ENCODE measurements at places on chromosomes 7 and 10. TPM values are rescaled to one million over a fixed set of nuclear protein-coding genes. Genes with fewer than 3 reads are reported as not detected.

GRCh38 chr10:122467701-122468100, 6.3 kb downstream of the HTRA1 start:
- H3K4me3 ChIP-seq = no peak overlapping the region
- peaks cover under 1% of the 10 kb centered on the region for H3K27me3 ChIP-seq
- H3K27ac ChIP-seq = no peak overlapping the region

GRCh38 chr10:96614515-96614914, 27.7 kb upstream of the TM9SF3 start:
- no peaks in the 10 kb centered on the region for H3K27me3 ChIP-seq
- H3K4me3 ChIP-seq = no peak overlapping the region
- no peak for DNase-seq

DNA sequence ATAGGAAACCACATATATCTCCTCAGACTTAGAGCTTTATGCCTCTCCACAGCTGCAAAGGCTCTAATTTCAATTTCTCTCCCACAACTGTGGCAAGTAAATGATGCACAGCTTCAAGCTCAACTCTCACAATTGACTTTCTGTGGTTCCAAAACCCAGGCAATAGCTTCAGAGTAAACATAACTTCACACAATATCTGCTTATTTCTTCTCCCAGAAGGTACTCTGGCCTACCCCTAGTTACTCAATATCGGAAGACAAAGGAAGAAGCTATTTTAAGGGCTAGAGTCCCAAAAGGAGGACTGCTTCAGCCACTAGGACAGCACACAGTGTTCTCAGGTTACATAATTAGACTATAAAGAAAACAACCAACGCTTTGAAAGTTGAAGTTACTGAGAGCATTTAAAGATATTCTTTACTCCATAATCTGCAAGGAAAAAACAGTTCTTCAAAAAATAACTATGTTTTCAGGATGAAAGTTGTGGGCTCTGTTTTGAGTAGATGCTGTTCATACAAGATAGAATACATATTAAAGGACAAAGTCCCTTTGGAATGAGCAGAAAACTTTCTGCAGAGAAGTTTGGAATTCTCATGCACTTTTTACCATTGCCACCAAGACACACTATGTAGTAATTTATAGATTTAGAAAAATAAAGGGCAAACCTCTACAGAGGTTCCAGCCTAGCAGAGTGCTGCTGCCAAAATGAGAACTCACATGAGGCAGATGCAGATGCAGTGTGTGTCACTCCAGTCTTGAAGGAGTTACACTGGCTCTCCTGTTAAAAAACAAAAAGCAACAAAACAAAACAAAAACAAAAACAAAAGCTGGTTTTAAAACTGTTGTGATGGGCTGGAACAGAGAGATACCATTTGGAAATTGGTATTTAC, 81.8 kb downstream of the NT5C2 start:
- H3K27ac ChIP-seq = no peak overlapping the region
- no peak overlapping the region for H3K4me3 ChIP-seq
- H3K27me3 ChIP-seq = no peaks in the 10 kb centered on the region
- H3K36me3 ChIP-seq = no peaks in the 10 kb centered on the region

DNA sequence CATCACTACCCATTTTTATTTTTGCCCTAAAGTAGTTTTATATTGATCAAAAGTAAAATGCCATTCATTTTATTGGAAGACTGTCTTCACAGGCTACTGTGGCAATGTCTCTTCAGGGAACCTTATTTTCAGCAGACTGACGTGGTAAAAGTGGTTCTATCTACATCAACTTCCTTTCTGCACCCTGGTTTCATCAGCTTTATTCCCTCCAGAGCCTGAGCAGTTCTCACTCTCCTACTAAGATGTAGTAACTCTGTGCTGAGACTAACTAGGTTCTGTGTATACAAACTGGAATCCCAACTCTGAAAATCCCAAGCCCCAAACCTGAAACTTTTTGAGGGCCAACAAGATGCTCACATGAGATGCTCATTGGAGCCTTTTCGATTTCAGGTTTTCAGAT, 155.3 kb downstream of the SFMBT2 start:
- DNase-seq = no peak
- H3K27me3 ChIP-seq = no peaks in the 10 kb centered on the region
- no peaks in the 10 kb centered on the region for H3K36me3 ChIP-seq
- H3K4me3 ChIP-seq = no peak overlapping the region
- H3K27ac ChIP-seq = no peak overlapping the region

DNA sequence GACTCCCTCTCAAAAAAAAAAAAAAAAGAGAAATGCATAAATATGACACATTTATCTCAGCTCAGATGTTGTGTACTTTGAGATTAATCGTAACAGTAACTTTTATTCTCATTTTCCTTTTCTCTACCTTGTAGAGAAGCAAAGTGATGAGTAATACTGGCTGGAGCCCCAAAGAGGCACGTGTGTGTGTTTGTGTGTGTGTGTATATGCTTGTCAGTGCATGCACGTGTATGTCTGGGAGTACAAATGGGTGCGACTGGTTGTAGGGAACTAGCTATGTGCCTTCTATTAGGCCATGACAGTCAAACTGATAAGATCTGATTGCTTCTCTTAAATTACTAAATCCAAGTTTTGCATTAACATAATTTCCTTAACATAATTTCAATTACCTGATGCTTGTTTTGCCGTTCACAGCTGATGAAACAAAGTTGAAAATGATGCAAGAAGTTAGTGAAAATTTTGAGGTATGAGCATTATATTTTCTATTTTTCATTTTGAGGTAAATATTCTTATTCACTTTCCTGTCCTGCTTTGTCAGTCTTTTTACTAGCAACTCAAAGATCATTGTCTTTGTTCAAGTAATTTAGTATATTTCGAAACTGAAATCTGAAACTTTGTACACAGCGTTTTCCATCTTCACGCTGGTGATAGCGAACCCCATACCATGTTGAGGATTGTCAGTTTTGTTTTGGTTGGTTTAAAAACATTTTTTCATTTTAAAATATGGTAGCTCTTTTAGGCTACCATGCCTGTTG, 3.4 kb downstream of the TRRAP start:
- no peaks in the 10 kb centered on the region for H3K27me3 ChIP-seq
- H3K4me3 ChIP-seq = no peak overlapping the region
- H3K36me3 ChIP-seq = peaks cover 23% of the 10 kb centered on the region
- no peak overlapping the region for H3K27ac ChIP-seq

DNA sequence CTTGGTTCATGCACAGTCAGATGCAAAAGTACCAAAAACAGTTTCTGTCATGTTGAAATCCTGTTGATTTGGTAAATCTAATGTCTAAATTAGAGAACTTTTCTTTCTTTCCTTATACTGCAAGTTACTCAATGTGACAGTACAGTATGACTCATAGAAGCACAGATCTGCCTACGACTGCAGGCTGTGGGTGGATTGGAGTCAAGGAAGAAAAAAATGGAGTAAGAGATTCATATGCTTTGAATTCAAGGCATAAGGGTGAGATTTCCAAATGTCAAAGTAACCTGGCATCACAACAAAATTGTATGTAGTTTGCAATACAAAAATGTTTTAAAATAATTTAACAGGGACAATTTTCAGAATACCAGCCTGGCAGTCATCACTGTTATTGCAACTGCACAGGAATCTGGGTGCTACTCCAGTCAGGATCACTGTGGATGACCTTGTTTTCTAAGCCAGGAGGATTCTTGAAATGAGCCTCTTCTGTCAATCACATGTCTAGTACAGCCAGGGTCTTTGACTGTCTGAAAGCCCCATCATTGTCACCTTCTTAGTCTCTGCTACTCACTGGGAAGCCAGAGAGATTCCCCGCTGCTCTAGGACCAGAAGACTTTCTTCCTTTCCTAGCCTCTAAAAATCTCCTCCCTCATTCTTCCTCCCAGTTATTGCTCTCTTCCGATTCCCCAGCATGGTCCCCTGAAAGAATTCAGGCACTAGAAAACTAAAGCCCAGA, 83.6 kb downstream of the CD36 start:
- H3K27ac ChIP-seq = no peak overlapping the region
- DNase-seq = no peak
- no peaks in the 10 kb centered on the region for H3K36me3 ChIP-seq
- no peaks in the 10 kb centered on the region for H3K27me3 ChIP-seq
- no peak overlapping the region for H3K4me3 ChIP-seq

The SDK1 gene
- total RNA-seq = 0.04 TPM

The JCAD gene
- total RNA-seq = 0.04 TPM

The C7orf33 gene
- not detected for total RNA-seq
